ENCODE measurements at places on chromosomes 5 and 9. TPM values are rescaled to one million over a fixed set of nuclear protein-coding genes. Genes with fewer than 3 reads are reported as not detected.

- no peak overlapping the region for H3K4me3 ChIP-seq
- H3K36me3 ChIP-seq, result no peaks in the 10 kb centered on the region
- no peak overlapping the region for H3K27ac ChIP-seq
- no peaks in the 10 kb centered on the region for H3K4me1 ChIP-seq
- DNase-seq, result no peak
Observed at GRCh38 chr9:91386765-91387164, 25.0 kb upstream of the AUH start.

- no peaks in the 10 kb centered on the region for H3K36me3 ChIP-seq
- peaks cover 11% of the 10 kb centered on the region for H3K27me3 ChIP-seq
- H3K27ac ChIP-seq, result no peak overlapping the region
- peaks cover 6% of the 10 kb centered on the region for H3K4me1 ChIP-seq
Observed at GRCh38 chr5:33892620-33893137, 889 bp upstream of the ADAMTS12 start.

- H3K4me1 ChIP-seq, result no peaks in the 10 kb centered on the region
- H3K4me3 ChIP-seq, result no peak overlapping the region
- H3K36me3 ChIP-seq, result no peaks in the 10 kb centered on the region
- H3K27me3 ChIP-seq, result no peaks in the 10 kb centered on the region
- no peak overlapping the region for H3K27ac ChIP-seq
Observed at GRCh38 chr5:100644776-100645175, 109.6 kb downstream of the FAM174A start.

DNA sequence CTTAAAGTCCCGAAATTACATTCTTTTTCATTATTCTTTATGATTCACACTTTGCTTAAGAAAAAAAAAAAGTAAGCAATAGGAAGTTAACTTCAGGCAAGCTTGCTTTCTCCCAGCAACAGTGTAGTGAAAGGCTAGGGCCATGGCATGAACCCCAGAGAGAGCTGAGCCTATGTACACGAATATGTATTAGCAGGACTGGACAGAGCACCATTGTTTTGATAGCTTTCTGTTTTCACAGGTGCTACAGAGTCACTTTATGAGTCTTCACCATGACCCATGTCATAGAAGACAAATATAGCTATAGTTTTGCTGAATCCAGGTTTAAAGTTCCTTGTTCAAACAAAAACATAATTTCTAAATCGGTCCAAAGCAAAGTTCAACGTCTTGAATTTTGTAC, 199.2 kb downstream of the ADAMTSL1 start:
- no peaks in the 10 kb centered on the region for H3K4me1 ChIP-seq
- H3K4me3 ChIP-seq, result no peak overlapping the region
- no peaks in the 10 kb centered on the region for H3K36me3 ChIP-seq
- DNase-seq, result no peak
- no peaks in the 10 kb centered on the region for H3K27me3 ChIP-seq

Gene SLC6A18
- not detected for total RNA-seq

Gene FOXD4L4
- total RNA-seq, result 0.23 TPM

Gene ATP10B
- total RNA-seq, result not detected

Gene KIF4B
- total RNA-seq, result 0.17 TPM
